Femur (tissue), 1 donor: ENCODE measurements at places on chromosomes 4 and X.

- no peak for DNase-seq
Observed at GRCh38 chr4:87092389-87093141, 127.9 kb downstream of the KLHL8 start.

- DNase-seq: no peak
Observed at GRCh38 chr4:89398146-89398545, 90.5 kb upstream of the GPRIN3 start.

DNA sequence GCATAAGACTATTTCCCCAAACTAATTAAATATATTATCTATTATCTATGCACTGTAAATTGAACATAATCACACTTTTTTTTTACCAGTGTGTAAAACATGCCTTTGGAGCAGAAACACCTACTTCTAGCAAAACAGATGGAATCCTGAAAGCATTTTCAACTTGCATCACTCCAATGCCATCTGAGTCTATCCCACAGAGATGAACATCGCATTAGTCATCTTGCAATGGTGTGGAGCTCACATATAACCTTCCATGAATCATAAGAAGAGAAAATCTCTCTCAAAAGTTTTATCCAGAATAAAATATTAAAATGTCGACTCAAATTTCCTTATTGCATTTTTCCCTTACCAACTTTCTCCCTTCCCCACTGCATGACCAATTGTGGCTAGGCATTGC lies 406.7 kb upstream of the ACTRT1 start:
- no peak for DNase-seq

DNA sequence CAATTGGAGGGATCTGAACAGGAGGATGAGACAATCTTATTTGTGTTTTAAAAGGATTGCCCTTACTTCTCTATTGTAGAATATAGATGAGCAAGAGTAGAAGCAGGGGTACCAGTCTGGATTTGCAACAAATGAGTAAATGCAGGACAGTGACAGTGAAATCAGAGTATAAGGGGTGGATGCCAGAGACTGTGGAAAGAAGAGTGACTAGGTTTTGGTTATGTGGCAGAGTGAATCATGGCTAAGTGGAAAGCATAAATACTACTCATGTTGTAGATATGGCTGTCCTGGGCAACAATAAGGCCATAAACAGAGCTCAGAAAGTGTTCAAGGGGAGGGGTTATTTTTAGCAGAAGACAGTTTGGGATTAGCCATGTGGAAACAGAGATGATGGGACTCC lies 6.0 kb upstream of the VSIG4 start:
- no peak for DNase-seq

GRCh38 chrX:134608153-134608552 lies 50.1 kb downstream of the PLAC1 start:
- DNase-seq: no peak

GRCh38 chrX:95291561-95291960 lies 1393.1 kb upstream of the DIAPH2 start:
- DNase-seq: no peak

GRCh38 chr4:159015841-159016240 lies 87.0 kb upstream of the RAPGEF2 start:
- no peak for DNase-seq

GRCh38 chr4:142282870-142283431 lies 563.1 kb downstream of the INPP4B start:
- no peak for DNase-seq
